ENCODE measurements at places on chromosomes 6 and 20.

GRCh38 chr20:4490045-4490444, 231.7 kb upstream of the PRND start:
- no peak for DNase-seq

GRCh38 chr6:144298194-144298593, 13.1 kb downstream of the UTRN start:
- no peak for DNase-seq

DNA sequence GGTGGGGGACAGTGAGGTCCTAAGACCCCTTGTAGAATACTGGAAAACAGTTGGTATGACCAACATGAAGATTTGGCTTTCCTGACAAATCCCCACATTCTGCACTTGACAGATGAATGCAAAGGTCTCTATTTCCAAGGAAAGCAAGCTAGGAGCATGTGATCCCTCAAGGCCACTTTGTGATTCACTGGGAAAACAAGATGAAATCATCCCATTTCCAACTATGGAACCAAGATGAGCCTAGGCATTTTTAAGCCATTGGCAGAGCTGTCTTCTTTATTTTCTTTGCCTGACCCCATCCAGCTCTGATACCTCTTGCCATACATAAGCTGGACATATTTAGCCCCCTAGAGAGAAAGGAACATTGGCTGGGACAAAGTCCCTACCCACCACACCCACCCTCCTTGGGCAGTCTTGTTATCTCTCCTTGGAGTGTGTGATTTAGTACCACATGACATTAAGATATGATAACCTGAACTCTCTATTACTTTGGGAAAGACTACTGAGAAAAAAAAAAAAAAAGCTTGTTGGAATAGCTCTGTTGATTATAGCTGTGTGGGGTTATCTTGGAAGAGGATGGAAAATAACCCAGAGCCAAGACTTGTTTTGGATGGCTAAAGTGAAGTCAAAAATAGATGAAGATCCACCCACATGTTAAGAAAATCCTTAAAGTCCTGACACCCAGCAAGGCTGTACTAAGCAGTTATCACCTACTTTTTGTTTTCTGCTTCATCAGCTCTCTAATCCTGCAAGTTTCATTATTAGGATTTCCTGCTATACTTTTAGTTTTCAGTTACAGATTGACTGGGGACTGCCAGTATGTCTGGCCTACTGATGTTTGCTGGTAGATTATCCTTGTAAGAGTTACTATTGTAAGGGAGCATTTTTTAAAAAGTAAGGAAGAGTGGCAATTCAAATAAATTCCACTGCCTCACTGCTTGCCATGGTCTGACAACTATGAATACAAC, 90.1 kb upstream of the PREP start:
- no peak for DNase-seq

- no peak for DNase-seq
Measured at GRCh38 chr6:135018941-135019340, 35.7 kb downstream of the HBS1L start.

DNA sequence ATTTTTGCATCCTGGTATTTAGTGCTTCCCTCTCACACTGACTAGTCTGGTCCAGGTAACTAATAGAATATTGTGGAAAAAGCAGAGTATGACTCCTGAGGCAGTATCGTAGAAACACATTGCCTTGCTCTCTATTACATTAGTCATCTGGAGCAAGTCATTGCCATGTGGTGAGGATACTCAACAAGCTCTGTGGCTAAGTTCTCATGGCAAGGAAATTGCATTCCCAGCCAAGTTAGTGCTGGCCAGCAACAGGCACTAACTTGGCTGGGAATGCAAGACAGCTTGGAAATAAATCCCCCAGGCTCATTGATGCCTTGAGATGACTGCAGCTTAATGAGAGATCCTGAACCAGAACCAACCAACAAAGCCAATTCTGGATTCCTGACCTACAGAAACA, 39.7 kb upstream of the HTR1B start:
- DNase-seq, result no peak

- no peak for DNase-seq
Measured at GRCh38 chr6:166032366-166033200, 135.1 kb downstream of the TBXT start.

DNA sequence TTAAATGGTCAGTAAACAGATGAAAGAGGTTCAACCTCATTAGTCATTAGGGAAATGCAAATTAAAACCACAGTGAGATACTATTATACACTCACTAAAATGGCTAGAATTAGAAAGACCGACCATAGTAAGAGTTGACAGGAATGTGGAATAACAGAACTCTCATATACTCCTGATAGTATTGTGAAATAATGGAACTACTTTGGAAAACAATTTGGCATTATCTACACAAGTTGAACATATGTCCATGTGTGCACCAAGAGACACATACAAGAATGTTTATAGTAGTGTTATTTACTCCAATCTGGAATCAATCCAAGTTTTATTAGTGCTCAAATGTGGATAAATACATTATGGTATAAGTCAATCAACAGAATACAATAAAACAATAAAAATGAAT, 59.6 kb downstream of the AK9 start:
- no peak for DNase-seq

- DNase-seq, result no peak
Measured at GRCh38 chr20:50330504-50331313, 140.1 kb downstream of the CEBPB start.

GRCh38 chr20:33893314-33893713, 82.2 kb downstream of the CHMP4B start:
- DNase-seq, result no peak

DNA sequence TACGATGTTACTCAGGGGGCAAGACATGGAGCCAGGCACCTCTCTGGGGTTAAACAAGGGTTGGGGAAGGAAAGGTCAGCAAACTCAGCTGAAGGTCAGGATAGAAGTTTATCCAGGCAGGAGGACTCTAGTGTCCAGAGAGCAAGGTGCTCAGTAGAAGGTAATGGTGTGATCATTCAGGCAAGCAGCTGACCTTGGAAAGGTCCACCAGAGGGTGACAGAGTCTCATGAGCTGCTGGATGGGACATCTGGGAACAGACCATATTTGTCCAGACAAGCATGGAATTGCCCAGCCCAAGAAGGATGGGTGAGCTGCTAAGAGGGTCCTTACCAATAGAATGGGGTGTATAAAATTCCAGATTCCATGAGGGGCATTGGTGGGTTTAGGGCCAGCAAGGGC, 89.5 kb downstream of the MAP3K7 start:
- no peak for DNase-seq

DNA sequence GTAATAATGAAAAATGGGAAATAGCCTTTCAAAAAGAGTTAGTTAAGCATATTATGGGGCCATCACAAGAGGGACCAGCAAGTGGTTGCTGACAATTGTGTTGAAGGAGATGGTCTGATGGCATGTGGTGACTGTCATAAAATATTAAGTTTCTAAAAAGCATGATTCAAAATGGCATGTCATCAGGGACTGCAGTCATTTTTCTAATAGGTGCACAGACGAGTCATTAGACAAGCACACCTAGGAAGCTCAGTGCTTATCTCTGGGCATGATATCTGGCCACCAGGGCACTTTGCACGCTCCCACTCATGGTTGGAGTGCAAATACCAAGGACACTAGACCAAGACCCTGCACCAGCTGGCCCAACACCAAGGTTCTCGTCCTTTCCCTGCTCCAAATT, 226.5 kb downstream of the ANKRD60 start:
- DNase-seq, result no peak

DNA sequence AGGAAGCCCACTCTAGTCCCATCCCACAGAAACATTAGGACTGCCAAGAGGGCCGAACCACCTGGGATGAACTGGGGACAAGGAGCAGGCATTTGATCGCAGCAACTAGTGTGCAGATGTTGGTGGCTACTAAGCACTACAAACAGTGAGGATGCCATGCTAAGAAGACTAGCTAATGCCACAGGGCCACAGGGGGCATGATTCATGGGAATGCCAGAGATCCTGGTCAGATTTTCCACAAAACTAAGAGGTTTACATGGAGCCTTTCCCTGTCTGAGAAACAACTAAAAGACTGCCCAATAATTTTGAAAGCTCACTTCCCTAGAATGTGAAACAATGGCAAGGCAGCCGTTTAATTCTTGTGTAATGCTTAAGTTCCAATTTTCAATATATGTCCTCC, 375.9 kb upstream of the PTCHD4 start:
- no peak for DNase-seq

DNA sequence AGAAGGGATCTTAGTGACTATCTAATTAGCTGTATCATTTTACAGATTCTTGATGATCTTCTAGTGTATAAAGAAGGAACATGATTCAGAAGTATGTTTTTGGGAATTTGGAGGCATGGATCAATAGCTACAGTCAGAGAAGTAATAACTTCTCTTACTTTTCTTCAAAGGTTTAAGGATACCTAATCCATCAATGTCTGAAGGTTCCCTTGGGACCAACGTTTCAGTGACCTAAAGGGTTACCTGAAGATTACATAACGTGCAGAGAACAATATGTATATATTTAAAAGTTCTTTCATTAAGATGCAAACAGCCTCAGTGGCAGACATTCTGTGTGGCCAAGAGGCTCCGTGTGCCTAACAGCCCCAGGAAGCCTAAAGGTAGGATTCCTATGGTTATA, 3.2 kb downstream of the HDAC2 start:
- no peak for DNase-seq

DNA sequence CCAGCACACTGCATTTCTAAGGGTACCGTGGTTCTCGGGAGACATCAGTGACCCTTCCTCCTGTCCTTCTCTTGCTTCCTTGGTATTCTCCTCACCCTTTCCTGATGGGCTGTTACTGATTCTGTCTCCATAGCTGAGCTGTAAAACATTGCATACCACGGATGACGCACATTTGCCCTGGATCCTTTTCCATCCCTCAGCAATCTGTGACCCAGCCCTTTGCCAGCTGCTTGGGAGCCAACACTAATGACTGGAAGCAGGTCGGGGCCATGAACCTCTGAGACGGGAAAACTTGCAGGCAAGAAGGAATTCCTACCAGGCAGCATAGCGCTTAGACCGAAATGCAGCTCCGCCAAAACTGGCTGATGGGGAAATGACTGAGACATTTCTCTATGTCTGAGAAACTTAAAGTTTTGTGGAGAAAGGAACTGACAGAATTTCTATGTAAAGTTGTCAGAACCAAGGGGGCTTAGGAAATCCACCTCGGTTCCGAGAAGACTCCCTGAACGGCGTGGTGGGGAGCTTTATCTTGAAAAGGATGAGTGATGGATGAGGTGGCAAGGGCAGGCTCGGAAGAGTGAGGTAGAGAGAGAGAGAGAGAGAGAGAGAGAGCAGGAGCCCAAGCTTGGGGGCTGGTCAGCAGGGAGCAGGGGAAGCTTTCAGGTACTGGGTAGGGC, 19.2 kb downstream of the TUBB2B start:
- no peak for DNase-seq

DNA sequence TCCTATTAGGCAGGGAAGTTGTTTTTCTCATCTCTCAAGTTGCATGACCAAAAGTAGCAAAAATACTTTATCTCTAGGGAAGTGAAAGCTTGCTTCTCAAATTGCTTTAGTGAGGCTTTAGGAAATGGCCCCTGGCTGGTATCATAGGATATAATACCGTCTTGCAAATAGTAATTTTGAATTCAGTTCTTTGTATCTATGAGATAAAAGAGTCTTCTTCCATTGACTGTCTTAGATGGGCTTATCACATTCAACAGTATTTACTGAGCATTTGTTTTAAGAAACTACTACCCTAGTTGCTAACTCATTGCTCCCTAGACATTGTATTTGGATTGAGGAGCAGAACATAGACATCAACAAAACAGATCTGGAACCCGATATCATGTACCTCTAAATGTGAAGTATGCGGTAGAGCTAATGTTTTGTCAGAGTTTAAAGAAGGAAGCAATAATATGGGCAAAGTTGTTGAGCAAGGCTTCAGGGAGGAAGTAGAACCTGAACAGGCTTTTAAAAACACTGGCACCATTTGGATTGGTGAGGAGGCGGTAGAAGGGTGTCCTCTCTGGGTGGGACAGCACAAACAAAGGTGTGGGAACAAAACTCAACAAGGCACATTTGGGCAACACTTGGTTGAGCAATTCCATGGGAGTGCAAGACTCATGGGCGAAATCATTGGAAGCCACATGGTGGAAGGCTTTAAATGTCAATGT, 101.5 kb downstream of the SGK1 start:
- DNase-seq, result peak; percentile 74
